ENCODE measurements at places on chromosomes 6 and 20. TPM values are rescaled to one million over a fixed set of nuclear protein-coding genes. Genes with fewer than 3 reads are reported as not detected.

Gene APMAP
- total RNA-seq = 25.9 TPM

Gene EFCAB8
- not detected for total RNA-seq

Gene MCHR2
- not detected for total RNA-seq

Gene NTSR1
- not detected for total RNA-seq

Gene ZSCAN23
- total RNA-seq = 1.2 TPM

All from left ventricle myocardium superior (tissue), 1 donor.